HepG2 (cell line): ENCODE measurements at places on chromosomes 7 and 10.

- no peak overlapping the region for H3K4me3 ChIP-seq
- H3K4me1 ChIP-seq = no peaks in the 10 kb centered on the region
- no peaks in the 10 kb centered on the region for H3K27me3 ChIP-seq
Measured at GRCh38 chr7:20454202-20454601, 123.5 kb downstream of the ITGB8 start.

- H3K36me3 ChIP-seq = no peaks in the 10 kb centered on the region
- peaks cover 7% of the 10 kb centered on the region; the same call in 1 of the 2 replicates for H3K4me1 ChIP-seq
- H3K27ac ChIP-seq = no peak overlapping the region
- no peak overlapping the region for H3K4me3 ChIP-seq
Measured at GRCh38 chr10:123266971-123267370, 112.8 kb downstream of the BUB3 start.

DNA sequence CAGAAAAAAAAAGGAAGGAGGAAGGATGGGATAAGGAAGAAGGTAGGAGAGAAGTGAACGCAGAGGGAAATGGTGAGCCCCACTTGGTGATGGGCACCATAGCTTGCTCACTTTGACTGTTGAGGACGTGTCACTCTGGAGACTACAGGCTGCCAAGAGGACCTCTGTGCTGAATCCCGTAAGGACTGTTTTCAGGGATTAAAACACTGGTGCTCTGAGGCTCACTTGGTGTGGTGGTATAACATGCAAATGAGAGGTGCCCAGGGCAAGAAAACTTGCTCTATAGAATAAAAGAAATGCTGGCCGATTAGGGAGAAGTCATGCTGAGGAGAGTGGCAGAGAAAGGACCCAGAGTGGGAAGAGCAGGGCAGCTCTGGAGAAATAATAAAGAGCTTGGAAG lies 5.3 kb upstream of the IL2RA start:
- H3K4me3 ChIP-seq = no peak overlapping the region
- DNase-seq = no peak
- H3K36me3 ChIP-seq = no peaks in the 10 kb centered on the region
- no peak overlapping the region for H3K27ac ChIP-seq
- H3K4me1 ChIP-seq = no peaks in the 10 kb centered on the region

DNA sequence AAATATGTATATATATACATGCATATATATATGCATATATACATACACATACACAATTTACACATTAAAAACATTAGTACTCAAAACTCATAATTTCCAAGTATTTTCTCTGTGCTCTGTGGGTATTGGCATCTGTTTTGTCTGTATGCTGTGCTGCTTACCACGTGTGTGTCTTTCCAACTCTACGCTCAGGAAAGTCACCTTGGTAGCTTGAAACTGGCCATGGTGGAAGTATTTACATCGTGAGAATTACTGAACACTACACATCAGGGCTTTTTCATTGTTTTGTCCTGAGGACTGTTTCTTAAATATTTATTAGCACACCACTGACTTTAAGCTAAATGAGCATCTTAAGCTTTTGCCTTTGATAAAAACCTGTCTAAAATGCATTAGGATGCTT lies 79.6 kb downstream of the CREM start:
- DNase-seq = no peak
- H3K4me1 ChIP-seq = peaks cover 35% of the 10 kb centered on the region
- H3K27me3 ChIP-seq = no peaks in the 10 kb centered on the region
- H3K36me3 ChIP-seq = no peaks in the 10 kb centered on the region; the same call in 2 of the 3 replicates

DNA sequence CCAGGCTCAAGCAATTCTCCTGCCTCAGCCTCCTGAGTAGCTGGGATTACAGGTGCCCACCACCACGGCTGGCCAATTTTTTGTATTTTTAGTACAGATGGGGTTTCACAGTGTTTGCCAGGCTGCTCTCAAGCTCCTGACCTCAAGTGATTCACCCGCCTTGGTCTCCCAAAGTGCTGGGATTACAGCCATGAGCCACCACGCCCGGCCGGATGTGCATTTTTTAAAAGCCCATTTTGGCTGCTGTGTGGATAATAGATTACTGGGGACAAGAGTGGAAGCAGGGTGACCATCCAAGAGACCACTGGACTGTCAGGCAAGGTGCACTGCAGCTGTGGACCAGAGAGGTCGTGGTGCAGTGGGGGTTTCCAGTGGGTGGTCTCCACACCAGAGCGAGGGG lies 21.4 kb downstream of the HKDC1 start:
- peaks cover 3% of the 10 kb centered on the region for H3K36me3 ChIP-seq
- no peak overlapping the region for H3K27ac ChIP-seq
- no peaks in the 10 kb centered on the region for H3K4me1 ChIP-seq
- no peak overlapping the region for H3K4me3 ChIP-seq
- no peak for DNase-seq
- H3K27me3 ChIP-seq = no peaks in the 10 kb centered on the region

GRCh38 chr10:118523775-118524174 lies 71.7 kb downstream of the PRLHR start:
- H3K4me3 ChIP-seq = no peak overlapping the region
- no peaks in the 10 kb centered on the region for H3K27me3 ChIP-seq
- H3K4me1 ChIP-seq = peaks cover 24% of the 10 kb centered on the region
- H3K36me3 ChIP-seq = no peaks in the 10 kb centered on the region

DNA sequence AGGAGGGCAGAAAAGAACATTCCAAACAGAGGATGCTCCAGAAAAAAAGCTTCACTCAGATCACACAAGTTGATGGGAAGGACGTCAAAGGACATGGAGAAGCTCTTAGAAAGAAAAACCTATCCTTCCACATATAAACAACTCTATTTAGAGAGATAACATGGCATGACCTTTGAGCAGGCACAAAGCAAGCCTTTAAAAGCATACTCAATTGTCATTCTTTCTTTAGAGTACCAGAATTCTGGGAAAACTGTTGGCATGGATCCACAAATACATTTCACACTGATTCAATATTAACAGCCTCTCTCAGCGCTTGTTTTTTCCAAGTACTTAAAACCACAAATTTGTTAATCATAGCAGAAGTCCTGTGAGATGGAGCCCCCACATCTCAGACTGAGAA lies 7.3 kb upstream of the ABLIM1 start:
- no peak overlapping the region for H3K27ac ChIP-seq
- H3K36me3 ChIP-seq = no peaks in the 10 kb centered on the region
- H3K27me3 ChIP-seq = no peaks in the 10 kb centered on the region
- no peak overlapping the region for H3K4me3 ChIP-seq

- H3K27me3 ChIP-seq = no peaks in the 10 kb centered on the region
- peaks cover 19% of the 10 kb centered on the region for H3K36me3 ChIP-seq
- DNase-seq = no peak
- H3K27ac ChIP-seq = no peak overlapping the region
Measured at GRCh38 chr7:779480-779879, 52.4 kb upstream of the PRKAR1B start.

DNA sequence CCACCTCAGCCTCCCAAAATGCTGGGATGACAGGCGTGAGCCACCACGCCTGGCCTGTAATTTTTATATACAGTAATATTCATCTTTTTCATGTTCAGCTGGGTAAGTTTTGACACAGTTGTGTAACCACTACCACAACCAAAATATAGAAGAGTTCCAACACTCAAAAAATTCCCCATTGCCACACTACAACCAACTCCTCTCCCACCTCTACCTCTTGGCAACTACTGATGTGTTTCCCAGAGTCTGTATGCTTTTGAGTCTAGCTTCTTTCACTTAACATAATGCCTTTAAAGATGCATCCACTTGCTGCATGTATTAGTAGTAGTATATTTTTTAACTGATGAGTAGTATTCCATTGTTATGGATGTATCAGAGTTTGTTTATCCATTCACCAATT lies 90.7 kb downstream of the SRPK2 start:
- no peak overlapping the region for H3K4me3 ChIP-seq
- DNase-seq = no peak
- H3K4me1 ChIP-seq = peaks cover 16% of the 10 kb centered on the region
- no peaks in the 10 kb centered on the region for H3K36me3 ChIP-seq
- no peak overlapping the region for H3K27ac ChIP-seq

DNA sequence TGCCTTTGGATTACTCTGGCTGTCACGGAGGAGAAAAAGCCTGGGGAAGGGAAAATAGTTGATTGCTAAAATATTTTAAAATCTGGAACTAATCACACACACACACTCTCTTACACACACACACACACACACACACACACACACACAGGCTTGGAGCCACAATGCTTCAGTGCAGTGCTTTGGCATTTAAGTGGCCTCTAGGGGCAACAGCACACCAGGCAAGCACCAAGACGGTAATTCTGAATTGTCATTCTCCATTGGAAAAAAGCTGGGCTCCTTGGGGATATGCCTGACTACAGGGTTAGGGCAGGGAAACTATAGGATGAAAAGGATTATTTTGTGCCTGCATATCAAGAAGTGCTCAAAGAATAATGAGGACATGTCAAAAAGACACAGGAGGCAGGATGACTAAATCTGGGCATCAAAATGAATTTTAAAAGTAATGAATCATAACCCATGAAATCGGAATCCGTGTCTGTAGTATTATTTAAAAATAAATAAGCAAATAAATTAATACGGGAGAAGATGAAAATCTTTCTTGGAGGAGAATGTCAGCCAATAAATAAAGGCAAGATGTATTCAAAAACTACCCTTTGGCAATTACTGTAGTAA lies 30.4 kb upstream of the DDC start:
- peak; percentile 35 for DNase-seq
- H3K4me1 ChIP-seq = peaks cover 64% of the 10 kb centered on the region
- no peaks in the 10 kb centered on the region for H3K36me3 ChIP-seq
- H3K27me3 ChIP-seq = no peaks in the 10 kb centered on the region
- peak overlapping the region; percentile 12 for H3K27ac ChIP-seq
